ENCODE measurements at places on chromosomes 12 and 14.

DNA sequence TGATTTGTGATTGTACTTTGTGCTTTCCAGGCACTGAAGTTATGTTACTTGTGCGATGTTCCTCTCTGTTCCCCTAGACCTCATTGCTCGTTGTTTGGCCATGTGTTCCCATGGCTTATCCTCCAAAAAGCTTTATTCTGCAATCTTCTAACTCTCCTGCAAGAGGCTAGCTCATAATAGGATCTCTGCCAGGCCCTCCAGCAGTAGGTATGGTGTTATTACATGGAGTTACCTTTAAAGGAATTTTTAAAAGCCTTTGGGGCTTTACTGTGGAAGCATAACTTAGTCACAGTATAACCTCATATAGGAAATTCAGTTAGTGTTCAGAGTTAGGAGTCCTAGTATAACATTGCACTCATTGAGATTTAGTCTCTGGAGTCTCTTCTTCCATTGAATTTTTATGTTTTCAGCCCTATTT, 292.3 kb downstream of the RAD51B start:
- no peak for DNase-seq

DNA sequence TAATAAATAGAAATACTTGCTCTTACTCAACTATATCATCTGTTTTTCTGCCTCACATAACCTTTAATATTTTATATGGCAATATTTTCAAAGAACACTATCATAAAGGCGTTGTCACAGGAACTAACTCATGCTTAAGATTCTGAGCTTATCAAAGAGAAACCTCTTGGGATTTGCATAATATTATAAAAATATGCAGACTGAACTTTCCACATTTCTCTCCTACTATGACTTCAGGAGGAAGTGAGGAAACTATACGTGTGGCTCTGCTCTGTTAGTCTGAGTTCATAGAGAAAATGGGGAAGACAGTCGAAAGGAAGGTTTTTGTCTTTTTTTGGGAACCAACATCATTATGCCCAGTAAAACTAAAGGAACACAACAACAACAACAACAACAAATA, 124.7 kb downstream of the GARIN6 start:
- DNase-seq, result no peak

- DNase-seq, result no peak
Observed at GRCh38 chr14:86852530-86852929, 1140.5 kb downstream of the GALC start.

GRCh38 chr12:80239867-80240266, 140.5 kb downstream of the OTOGL start:
- DNase-seq, result no peak

DNA sequence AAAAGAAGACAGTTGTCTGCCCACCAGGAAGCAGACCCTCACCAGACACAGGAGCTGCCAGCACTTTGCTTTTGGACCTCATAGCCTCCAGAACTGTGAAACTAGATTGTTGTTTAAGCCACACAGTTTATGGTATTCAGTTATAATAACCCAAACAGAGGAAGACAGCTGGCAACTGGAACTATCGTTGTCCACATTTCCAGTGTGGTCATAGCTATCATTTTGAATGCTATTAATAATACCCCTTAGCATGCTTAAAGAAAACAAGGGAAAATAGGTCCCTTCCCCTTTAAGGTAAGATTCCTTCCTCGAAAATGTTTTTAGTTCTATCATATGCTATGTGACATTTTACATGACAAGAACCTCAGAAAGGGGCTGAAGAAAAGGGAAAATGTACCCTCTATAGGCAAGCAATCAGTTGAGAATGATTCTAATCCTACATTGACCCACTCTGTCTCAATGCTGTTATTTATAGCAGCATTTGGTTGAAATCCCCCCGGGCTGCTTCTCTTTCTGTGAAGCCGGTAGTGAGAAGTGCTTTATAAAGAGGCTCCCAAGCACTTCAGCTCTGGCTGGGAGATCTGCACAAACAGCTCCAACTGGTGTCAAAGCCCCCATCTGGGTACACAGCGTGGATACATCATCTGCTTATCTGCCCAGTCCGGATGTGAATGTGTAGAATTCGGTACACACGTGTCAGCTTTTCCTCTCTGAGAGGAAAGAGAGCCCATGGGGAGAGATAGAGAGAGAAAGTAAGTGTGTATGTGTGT, 221.2 kb upstream of the FLRT2 start:
- DNase-seq, result no peak

- DNase-seq, result no peak
Observed at GRCh38 chr12:118884226-118884625, 97.1 kb upstream of the SRRM4 start.

GRCh38 chr12:63802012-63802608, 22.4 kb downstream of the RXYLT1 start:
- no peak for DNase-seq
